Endodermal cell (in vitro differentiated cells): ENCODE measurements at places on chromosomes 2 and 18. TPM values are rescaled to one million over a fixed set of nuclear protein-coding genes. Genes with fewer than 3 reads are reported as not detected.
A peak's percentile ranks its signal among the peaks of the same experiment; 100 is the strongest.

DNA sequence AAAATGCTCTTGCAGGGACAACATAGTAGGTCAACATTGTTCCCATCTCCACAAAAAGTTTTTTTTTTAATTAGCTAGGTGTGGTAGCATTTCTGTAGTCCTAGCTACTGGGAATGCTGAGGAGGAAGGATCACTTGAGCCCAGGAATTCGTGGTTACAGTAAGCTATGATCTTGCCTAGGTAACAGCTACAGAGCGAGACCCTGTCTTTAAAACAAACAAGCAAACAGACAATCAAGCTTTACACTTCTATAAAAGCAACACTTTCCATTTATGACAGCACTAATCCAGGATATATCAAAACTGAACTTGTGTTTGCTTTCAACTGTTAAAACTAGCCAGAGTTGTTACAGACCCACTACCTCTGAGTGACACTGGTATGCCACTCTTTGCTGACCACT, 12.0 kb downstream of the UGT1A3 start:
- no peak for DNase-seq

GRCh38 chr2:165191096-165191728, 12.6 kb downstream of the SCN3A start:
- no peak for DNase-seq

DNA sequence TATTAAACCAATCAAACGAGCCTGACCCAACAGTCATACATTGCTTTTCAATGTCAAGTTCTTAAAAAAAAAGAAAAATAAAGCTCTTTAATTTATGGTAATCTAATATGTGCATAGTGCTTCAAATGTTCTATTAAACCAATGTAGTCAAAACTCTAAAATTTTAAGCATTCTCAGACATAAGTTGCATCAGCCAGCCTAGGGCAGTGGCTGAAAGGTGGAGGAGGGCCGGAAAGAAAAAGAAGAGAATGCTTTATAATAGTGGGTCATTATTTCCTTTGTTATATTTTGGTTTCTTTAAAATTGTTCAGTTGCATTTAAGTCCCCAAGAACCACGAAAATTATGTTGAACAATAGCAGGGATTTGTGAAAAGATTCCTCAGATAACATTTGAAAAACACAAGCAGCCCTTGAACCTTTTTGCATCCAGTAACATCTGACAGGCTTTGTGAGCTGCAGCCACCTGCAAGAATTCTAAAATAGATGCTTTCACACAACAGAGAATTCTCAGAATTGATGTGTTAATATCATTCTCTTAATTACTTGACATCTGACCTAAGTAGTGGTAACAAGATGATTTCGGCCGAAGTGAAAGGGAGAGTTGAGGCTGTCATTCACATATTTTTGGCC, 252.1 kb downstream of the CDCA7 start:
- no peak for DNase-seq

GRCh38 chr2:70995426-70995729, 705 bp upstream of the TEX261 start:
- DNase-seq, result peak; percentile 81

GRCh38 chr2:112148477-112148876, 10.3 kb downstream of the FBLN7 start:
- no peak for DNase-seq

DNA sequence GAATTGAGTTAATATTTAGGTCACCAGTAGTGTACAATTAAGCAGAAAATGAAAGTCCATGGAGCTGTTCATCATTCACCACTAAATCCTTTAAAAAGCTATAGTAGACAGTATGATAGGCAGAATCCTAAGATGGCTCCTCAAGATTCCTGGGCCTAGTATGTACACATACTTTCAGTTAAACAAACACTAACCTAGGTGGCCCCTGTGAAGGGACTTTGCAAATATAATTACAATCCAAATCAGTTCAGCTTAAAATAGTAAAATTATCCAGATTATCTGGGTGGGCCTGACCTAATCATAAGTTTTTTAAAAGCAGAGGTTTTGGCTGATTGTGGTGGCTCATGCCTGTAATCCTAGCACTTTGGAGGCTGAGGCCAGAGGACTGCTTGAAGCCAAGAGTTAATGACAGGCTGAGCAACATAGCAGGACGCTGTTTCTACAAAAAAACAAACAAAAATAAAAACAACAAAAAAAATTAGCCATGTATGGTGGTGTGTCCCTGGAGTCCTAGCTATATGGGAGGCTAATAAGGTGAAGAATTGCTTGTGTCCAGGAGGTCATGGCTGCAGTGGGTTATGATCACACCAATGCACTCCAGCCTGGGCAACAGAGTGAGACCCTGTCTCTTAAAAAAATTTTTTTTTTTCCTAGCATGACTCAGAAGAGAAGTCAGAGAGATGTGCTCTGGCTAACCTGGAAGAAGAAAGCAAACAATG, 13.9 kb downstream of the MEX3C start:
- DNase-seq, result no peak

GRCh38 chr2:189582140-189582808, 1.7 kb upstream of the SLC40A1 start:
- DNase-seq, result no peak

ITGA4 gene
- total RNA-seq, result 2.3 and 2.4 TPM in 2 replicates

NGEF gene
- 2.8 to 3.9 TPM (median 2.9 TPM) in 3 replicates for total RNA-seq
